AG10803 (cell line): ENCODE measurements at places on chromosomes 11 and 22.
A peak's percentile ranks its signal among the peaks of the same experiment; 100 is the strongest.

DNA sequence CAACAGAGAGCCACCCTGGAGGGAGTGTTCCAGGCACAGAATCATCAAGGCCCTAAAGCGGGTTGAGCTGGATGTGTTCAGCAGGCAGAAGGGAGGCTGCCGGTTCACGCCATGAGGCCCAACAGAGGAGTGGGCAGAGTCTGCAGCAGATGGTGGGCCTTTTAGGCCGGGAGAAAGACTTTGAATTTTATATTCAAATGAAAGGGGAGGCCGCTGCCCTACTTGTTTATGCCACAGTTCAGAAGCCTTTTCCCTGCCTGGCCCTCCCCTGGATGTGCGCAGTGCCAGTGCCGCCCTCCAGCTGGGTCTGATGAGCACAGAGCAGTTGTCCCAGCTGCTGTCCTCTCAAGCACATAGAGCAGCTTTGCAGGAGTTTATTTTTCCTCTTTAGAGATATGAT, 46.9 kb upstream of the TTC12 start:
- no peak for DNase-seq

GRCh38 chr11:27971171-27971570, 136.8 kb downstream of the KIF18A start:
- peak; percentile 41 for DNase-seq

GRCh38 chr11:111776398-111777093, 10.4 kb upstream of the PPP2R1B start:
- no peak for DNase-seq

DNA sequence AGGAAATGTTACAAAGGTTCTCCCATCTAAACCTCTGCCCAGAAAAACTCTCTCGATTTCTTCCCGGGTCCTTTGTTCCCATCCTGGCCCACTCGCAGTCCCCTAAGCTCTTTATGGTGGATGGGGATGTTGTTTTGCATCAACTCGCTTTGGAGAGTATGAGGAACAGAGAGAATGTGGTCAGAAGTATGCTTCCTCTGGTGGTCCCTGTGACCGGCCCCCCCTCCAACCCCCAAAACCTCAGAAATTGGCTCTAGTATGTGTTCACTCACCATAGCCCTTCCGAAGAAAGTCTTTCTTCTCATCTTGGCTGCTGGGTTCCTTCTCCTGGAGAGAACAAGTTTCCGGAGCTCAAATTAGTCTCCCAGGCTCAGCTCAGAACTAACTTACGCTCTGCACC, 54.4 kb downstream of the GRAMD1B start:
- DNase-seq: no peak

GRCh38 chr11:80636999-80637398, 1196.2 kb upstream of the TENM4 start:
- no peak for DNase-seq

DNA sequence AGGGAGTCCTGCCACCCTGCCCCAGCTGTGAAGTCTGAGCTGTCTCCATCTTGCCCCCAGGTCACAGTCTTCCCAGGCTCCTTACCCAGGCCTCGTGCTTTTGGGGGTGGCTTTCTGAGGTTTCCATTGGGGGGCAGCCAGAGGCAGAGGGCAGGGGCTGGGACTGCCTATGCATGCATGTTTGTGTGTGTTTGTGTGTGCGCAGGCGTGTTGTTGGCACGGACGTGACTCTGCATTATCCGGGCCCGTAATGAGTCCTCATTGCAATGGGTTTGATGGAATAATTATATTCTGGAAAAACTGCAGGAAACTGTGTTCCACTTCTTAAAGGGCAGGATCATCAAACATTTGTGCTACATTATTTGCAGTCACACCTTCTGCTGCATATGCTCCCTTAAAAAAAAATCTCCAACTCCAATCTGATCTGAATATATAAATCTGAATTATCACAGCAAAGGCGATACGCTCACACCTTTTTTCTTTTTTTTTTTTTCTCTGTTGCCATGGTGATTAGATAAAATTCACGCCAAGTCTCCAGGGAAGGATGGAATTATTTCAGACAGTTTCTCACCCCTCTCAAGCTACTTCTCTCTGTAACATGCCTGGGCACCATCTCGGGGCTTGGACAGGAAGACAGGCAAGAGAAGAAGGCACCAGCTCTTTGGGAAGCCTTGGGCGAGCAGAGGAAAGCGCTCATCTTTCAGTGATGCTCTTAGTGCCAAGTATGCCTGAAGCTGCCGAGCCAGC, 45.9 kb downstream of the DSCAML1 start:
- DNase-seq: no peak

- no peak for DNase-seq
Measured at GRCh38 chr11:71322192-71322735, 69.9 kb upstream of the SHANK2 start.

DNA sequence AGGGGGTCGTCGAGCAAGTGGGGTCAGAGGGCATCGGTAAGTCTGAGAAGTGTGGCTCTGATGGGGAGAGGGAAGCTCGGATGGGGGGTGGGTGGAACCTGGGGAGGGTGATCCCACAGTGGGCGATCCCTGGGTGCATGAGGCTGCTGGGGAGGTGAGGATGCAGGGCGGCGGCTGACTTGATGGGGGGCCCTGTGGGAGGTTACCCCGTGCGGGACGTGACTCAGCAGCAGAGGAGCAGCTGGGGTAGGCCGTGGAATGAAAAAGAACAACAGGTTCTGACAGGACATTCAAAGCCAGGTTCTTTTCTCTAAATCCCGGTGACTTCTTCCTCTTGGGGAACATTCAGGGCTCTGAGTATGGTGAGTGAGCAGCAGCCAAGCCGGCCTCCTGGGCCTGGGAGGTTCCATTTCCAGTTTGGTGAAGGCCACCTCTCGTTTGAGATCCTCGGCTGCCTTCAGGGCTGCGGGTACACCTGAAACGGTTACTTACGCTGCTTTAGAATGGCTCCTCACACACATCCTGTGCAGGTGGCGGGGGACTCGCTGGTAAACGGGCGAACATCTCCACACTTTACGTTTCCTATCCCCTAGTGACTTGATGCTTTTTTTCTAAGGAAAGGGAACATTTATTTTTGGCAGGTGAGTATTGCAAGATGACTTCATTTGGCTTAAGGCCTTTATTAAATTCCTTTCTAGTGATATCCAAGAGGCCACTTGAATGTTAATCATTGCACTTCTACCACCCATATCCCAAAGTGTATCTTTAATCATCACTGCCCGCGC, 278.2 kb downstream of the TBC1D22A start:
- no peak for DNase-seq

DNA sequence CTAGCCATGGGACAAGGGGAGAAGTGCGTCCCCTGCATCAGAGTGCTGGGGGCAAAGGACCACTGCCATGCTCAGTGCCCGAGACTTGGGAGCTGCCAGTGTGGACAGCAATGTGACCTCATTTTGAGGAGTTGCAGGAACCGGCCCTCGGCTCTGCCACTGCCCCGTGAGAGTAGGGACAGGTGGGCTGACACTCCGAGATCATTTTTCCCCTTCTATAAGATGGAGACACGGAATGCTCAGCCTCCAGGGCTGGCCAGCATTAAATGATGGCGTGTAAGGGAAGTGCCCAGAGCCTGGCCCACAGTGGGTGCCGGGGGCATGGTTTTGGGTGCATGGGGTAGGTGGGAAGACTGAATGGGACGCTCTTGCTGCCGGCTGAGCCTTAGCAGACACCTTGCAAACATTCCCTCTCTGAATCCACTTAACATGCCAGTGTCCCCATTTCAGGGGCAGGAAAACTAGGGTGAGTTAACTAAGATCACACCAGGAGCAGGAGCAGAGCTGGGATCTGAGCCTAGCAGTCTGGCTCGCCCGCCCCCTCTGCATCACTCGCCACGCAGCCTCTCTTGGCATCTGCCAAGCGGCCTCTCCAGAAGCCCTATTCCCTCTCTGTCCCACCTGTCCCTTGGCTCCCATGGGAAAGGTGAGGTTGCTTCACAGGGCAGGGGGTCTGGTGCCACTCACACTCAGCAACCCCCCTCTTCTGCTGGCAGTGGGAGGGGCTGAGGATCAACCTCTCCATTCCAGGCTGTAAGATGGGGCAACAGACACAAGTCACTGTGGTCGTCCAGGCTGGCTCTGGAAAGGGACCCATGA, 13.6 kb downstream of the NPTXR start:
- no peak for DNase-seq
